Hepatocyte (in vitro differentiated cells): ENCODE measurements at places on chromosomes 1 and 21. TPM values are rescaled to one million over a fixed set of nuclear protein-coding genes. Genes with fewer than 3 reads are reported as not detected.

- no peak for DNase-seq
These were observed 349.4 kb upstream of the NFIA start for GRCh38 chr1:60732977-60733401.

- no peak for DNase-seq
These were observed 416.3 kb downstream of the GPATCH2 start for GRCh38 chr1:217214551-217214950.

The OLIG2 gene
- total RNA-seq = not detected in 2 replicates

GRCh38 chr1:32438136-32438535 lies 26.7 kb upstream of the ZBTB8B start:
- DNase-seq = no peak

GRCh38 chr1:199843861-199844260 lies 183.6 kb upstream of the NR5A2 start:
- no peak for DNase-seq

The SH2D5 gene
- 0.36 and 0.53 TPM in 2 replicates for total RNA-seq

The ITLN2 gene
- 1.3 and 1.4 TPM in 2 replicates for total RNA-seq
